ENCODE measurements at places on chromosomes 3 and 15.

DNA sequence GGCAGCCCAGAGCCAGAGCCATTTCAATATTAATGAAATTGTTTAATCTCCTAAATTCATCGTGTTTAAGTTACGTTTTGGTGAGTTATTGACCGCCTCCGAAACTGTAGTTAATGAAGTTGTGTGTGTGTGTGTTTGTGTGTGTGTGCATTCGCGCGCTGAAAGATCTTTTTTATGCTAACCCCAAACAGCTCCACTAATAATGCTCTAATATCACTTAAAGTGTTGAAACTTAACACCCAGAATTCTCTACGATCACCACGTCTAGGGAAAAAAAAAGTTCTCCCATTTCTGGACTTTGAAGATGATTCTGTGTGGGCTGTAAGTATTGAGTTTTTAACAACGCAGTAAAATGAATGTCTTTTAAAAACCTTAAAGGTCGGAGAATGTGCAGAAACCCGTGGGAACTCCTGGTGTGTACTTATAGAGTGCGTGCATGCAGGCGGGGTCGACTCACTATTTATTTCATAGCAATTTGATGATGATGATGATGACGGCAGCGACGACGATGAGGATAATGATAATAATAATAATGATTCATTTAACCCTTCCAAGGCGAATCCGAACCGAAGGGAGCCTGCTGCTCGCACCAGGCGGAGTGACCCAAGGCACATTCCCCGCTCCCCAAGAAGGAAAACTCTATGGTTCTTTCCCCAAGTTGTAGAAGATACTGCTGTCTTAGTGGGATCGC, 1.4 kb upstream of the FOXB1 start:
- peak overlapping the region; percentile 80 for H3K27ac ChIP-seq
- DNase-seq, result no peak
- H3K36me3 ChIP-seq, result peaks cover 13% of the 10 kb centered on the region
- H3K4me1 ChIP-seq, result peaks cover 41% of the 10 kb centered on the region

- H3K4me1 ChIP-seq, result peaks cover 36% of the 10 kb centered on the region
- DNase-seq, result no peak
- H3K4me3 ChIP-seq, result no peak overlapping the region
- H3K27ac ChIP-seq, result no peak overlapping the region
- H3K27me3 ChIP-seq, result no peaks in the 10 kb centered on the region
Observed at GRCh38 chr15:90864507-90864906, 3.9 kb upstream of the FURIN start.

GRCh38 chr15:52481915-52482314, 46.8 kb downstream of the MYO5A start:
- peak overlapping the region; percentile 10 for H3K4me3 ChIP-seq
- peaks cover 59% of the 10 kb centered on the region for H3K4me1 ChIP-seq
- peak; percentile 45 for DNase-seq
- H3K27me3 ChIP-seq, result no peaks in the 10 kb centered on the region

DNA sequence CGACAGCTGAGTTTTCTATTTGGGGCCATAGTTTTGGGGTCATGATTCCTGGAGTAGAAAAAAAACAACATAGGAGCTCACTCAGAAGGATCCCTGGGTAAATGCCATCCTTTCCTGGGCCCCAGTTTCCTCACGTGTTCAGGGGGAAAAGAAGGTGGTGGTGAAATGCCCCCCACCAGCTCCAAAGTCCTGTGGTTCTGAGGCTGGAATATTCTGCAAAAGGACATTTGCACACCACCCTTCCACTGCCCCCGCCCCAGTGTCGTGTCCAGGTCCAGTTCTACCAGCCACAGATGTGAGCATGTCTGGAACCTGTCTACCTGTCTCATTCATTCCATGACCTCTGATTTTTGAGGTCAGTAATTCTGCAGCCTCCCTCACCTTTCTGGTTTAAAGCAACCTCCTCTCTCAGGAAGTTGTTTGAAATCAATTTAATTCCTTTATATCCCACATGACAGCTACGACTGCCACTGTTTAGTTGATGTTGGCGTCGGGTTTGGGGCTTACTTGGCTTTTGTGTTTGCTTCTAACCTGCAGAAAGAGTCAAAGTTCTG, 82.1 kb downstream of the SMAD3 start:
- no peak overlapping the region for H3K4me3 ChIP-seq
- H3K36me3 ChIP-seq, result peaks cover 3% of the 10 kb centered on the region
- no peak for DNase-seq
- peaks cover 90% of the 10 kb centered on the region for H3K4me1 ChIP-seq
- H3K27me3 ChIP-seq, result no peaks in the 10 kb centered on the region
- H3K27ac ChIP-seq, result peak overlapping the region; percentile 93

- H3K36me3 ChIP-seq, result peaks cover 2% of the 10 kb centered on the region
- no peaks in the 10 kb centered on the region for H3K27me3 ChIP-seq
- H3K4me1 ChIP-seq, result peaks cover 2% of the 10 kb centered on the region
- DNase-seq, result no peak
- no peak overlapping the region for H3K4me3 ChIP-seq
Observed at GRCh38 chr15:57445872-57446271, 69.6 kb downstream of the CGNL1 start.

- H3K27me3 ChIP-seq, result no peaks in the 10 kb centered on the region
- H3K4me3 ChIP-seq, result no peak overlapping the region
- DNase-seq, result no peak
Observed at GRCh38 chr3:142087676-142088075, 61.7 kb downstream of the TFDP2 start.

GRCh38 chr3:148975696-148976095, 15.6 kb upstream of the GYG1 start:
- H3K27ac ChIP-seq, result no peak overlapping the region
- H3K36me3 ChIP-seq, result no peaks in the 10 kb centered on the region
- H3K4me3 ChIP-seq, result no peak overlapping the region
- no peaks in the 10 kb centered on the region for H3K4me1 ChIP-seq
- no peak for DNase-seq

- H3K4me1 ChIP-seq, result no peaks in the 10 kb centered on the region
- H3K27me3 ChIP-seq, result no peaks in the 10 kb centered on the region
- no peaks in the 10 kb centered on the region for H3K36me3 ChIP-seq
- H3K4me3 ChIP-seq, result no peak overlapping the region
Observed at GRCh38 chr3:65751123-65751700, 287.5 kb downstream of the MAGI1 start.

DNA sequence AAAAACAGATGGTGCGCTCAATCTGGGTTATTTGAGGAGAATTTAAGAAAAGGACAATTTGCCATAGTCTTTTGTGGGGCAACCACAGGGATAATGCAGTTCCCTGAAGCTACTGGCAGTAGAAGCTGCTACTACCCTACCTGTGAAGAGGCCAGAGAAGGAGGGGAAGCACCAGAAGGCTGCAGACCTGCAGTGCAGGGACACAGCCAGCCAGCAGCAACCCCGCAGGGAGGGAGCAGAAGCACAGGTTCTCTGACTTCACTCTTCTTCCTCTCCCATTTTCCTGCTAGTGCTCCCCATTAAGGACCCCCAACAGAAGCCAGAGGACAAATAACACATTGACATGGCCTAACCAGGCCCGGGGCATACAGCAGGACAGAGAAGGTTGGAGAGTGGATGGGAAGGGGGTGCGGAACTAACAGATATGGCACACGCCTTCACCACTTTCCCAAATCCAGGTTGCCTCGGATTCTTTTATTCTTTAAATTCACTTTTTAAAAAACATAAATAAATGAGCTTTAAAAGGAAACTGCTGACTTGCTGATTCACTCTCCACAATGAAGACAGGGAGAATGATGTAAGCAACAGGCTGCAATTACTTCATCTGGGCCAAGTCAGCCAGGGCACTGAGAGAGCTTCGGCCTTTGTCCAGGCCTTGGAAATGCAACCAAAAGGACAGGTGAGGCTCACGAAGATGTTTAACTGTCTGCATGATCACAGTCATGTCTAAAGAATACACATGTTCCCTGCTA, 30.1 kb downstream of the POPDC2 start:
- no peak overlapping the region for H3K4me3 ChIP-seq
- peaks cover 12% of the 10 kb centered on the region for H3K36me3 ChIP-seq
- peak overlapping the region; percentile 86 for H3K27ac ChIP-seq
- H3K27me3 ChIP-seq, result no peaks in the 10 kb centered on the region

DNA sequence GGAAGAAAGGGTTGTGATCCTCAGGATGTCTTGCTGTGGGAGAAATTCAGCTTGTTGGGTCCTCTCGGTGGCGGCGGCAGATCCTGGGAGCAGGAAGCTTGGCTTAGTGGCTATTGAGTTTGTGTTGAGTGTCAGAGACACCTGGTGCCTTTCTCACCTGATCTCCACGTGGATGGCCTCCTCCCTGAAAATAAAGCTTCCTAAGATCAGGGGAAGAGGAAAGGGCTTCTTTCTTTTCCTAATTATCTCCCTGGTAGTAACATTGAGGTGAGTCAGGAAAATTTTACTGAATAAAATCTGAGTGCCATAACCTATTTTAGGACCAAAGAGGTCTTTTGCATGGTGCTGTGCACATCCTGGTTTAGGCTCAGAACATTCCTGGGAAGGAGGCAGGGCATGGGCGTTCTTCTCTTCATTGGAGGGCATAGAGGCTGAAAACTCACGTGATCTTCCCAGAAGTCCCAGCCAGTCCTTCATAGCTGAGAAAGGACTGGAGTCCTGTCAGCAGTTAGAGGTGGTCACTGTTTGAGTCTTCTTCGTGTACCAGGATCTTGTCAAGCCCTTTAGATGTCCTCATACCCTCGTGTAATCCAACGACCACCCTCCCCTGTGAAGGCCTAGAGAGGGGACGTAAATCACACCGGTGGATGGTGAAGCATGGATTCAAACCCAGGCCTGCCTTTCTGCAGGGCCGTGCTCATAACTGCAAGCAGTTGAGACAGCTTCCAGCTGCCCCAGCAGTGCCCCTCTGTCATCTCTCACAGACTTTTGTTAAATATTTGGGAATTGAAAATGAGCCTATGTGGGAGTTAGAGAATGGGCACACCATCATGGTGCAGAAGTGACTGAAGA, 1.1 kb downstream of the CMTM8 start:
- H3K27me3 ChIP-seq, result peaks cover 23% of the 10 kb centered on the region
- DNase-seq, result no peak
- peaks cover 2% of the 10 kb centered on the region for H3K36me3 ChIP-seq
- peaks cover 20% of the 10 kb centered on the region for H3K4me1 ChIP-seq

- peaks cover 12% of the 10 kb centered on the region for H3K27me3 ChIP-seq
- peak overlapping the region; percentile 47 for H3K4me3 ChIP-seq
- no peak for DNase-seq
Observed at GRCh38 chr3:129313665-129314385, 35.2 kb downstream of the HMCES start.

DNA sequence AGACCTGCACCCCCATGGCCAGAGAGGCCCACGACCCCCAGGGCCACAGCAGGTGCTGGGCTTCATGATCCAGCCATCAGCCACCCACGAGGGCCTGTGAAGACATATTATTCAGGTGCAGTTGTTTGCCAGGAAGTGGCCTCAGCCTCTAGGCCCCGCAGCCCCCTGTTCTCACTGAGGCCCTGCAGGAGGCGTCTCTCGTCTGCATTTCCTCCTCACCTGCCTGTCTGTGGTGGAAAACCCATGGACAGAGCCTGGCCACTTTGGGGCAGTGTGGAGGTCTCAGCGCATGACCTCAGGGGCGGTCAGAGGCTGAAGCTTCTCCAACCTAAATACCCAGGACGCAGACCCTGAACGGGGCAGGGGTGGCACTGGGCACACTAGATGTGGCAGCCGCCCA, 18.6 kb downstream of the UROC1 start:
- DNase-seq, result no peak
- no peak overlapping the region for H3K27ac ChIP-seq
- H3K27me3 ChIP-seq, result no peaks in the 10 kb centered on the region

- H3K27ac ChIP-seq, result no peak overlapping the region
- H3K4me3 ChIP-seq, result no peak overlapping the region
- H3K4me1 ChIP-seq, result peaks cover 15% of the 10 kb centered on the region
- H3K27me3 ChIP-seq, result no peaks in the 10 kb centered on the region
- peaks cover 6% of the 10 kb centered on the region for H3K36me3 ChIP-seq
Observed at GRCh38 chr3:167742338-167742737, 6.8 kb downstream of the SERPINI1 start.

DNA sequence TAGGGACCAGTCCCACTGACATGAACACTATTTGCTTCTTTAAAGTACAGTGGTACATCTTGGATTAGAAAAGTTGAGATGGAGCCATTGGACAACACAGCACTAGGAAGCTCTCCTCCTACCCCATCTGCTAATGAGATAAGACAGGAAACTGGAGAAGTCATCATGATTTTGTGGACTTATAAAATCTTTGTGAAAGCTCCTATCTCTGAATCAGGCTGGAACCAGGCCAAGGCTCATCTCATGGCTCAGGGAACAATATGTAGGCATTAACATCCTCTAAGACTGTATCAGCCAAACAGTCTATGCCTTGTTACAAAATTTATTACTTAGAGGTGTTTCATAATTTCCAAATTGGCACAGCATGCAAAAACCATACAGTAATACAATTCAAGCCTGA, 84.1 kb downstream of the BOC start:
- no peaks in the 10 kb centered on the region for H3K27me3 ChIP-seq
- DNase-seq, result no peak
- H3K36me3 ChIP-seq, result peaks cover 15% of the 10 kb centered on the region
- no peak overlapping the region for H3K27ac ChIP-seq
- H3K4me1 ChIP-seq, result no peaks in the 10 kb centered on the region

DNA sequence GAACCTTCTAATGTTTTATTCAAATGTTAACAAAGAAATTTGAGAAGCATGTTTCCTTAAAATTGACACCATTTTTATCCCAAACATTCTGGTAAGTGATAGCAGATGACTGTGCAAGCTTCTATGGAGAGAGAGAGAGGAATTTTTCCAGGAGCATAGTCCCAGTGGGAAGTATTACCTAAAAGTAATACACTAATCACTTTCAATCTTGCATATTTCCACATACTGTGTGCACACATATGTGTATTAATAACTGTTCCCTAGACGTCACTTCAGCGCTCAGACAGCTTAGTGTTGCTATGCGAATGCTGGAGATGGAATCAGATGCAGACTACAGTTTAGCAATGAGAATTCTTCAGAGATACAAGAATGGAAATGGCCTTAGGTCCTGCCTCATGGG, 424.3 kb upstream of the TPRG1 start:
- H3K4me1 ChIP-seq, result peaks cover 10% of the 10 kb centered on the region
- no peak for DNase-seq
- no peak overlapping the region for H3K27ac ChIP-seq
- H3K27me3 ChIP-seq, result no peaks in the 10 kb centered on the region

DNA sequence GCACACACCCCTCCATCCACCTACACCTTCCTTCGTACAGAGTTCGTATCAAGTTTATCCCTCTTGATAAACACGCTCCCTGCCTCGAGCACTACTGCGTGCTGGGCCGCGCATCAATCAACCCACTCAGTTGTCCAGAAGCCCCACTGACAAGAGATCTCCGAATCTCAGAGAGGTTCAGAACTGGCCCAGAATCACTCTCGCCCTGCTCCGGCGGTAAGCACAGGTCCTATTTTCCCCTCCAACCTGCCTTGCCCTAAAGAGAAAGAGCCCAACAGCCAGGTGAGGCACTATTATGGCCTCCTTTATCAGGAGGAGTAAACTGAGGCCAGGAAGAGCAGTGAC, 494 bp upstream of the NISCH start:
- peaks cover 17% of the 10 kb centered on the region for H3K36me3 ChIP-seq
- DNase-seq, result no peak
- no peaks in the 10 kb centered on the region for H3K27me3 ChIP-seq
- peaks cover 46% of the 10 kb centered on the region for H3K4me1 ChIP-seq
- peak overlapping the region; percentile 98 for H3K27ac ChIP-seq

GRCh38 chr3:63228677-63229076, 49.4 kb upstream of the SYNPR start:
- no peaks in the 10 kb centered on the region for H3K36me3 ChIP-seq
- no peaks in the 10 kb centered on the region for H3K4me1 ChIP-seq
- no peak overlapping the region for H3K4me3 ChIP-seq

All from stimulated activated naive B cell treated with anti-CD40 and anti-IgM and Interleukin-4, amounts not matched to agents 10 μg/mL and 1 μg/mL and 100 μg/mL, for 72 hours (primary cell).